ENCODE measurements at places on chromosomes 12 and 14.
A peak's percentile ranks its signal among the peaks of the same experiment; 100 is the strongest.

- DNase-seq: no peak
Measured at GRCh38 chr14:72630374-72630773, 263.5 kb downstream of the DPF3 start.

DNA sequence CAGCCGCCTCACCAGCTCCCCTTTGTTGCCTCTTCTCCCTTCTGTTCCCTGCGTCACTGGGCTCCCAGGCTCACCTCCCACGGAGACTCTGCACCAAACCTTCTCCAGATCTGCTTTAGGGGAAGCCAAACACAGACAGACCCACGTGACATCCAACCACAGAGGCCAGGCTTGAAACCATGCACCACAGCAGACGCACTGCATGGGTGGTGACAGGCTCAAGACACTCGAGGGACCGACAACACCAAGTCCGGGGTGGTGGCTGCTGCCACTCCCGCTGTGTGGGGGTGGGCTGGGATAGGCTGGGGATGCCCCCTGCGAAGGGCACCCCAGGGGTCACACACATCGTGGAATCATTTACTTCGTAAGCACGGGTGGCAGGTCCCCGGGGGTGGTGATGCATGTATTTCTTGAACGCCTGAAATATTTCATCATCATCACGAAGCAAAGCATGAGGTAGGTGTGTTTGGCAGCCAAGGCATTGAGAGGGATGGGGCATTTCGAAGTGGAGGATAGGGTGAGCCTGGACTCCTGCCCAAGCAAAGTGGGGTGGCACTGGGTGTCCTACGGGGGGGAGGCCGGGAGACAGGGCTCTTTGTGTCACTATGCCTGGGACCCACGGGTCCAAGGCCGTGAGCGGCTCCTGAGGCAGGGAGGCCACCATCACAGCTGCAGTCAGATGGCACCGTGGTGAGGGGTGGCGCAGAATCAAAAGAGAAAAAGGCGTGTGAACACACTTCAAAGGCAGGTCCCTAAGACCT, 66.8 kb upstream of the RFLNA start:
- no peak for DNase-seq

DNA sequence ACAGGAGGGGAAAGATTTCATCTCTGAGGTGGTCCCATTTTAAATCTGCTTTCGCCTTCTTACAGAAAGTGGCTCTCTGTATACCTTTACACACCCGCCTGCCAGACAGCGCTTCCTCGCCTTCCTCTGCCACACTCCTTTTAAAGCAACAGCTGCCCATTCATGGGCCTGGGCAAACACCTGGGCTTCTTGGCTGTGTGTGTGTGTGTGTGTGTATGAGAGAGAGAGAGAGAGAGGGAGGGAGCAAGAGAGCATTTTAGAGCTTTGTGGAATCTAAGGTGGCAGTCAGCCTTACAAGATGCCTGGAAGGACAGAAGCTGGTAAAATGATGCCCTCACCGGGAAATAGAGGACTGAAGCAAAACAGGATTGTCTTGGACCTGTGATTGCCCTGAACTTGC, 20.0 kb downstream of the PTHLH start:
- DNase-seq: no peak

DNA sequence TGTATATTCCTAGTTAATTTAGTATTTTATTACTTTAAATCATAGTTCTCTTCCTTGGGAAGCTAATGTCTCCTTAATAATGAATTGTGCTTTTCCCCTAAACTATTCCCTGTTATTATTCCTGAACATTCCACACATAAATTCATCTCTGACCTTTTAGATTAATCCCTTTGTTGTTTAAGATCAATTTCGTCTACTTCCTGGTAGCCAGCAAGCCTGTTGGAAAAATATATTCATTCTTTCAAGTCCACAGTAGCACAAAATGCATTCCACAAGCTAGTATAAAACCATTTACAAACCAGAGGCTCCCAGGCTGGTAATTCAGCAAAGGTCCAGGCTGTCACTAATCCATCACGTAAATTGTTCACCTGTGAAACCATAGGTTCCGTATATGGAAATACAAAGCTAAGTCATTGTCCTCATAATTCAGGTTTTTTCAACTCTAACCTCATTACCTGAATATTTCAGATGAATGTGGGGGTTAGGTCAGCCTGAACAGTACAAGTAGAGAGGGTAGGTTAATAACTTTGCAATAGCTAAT, 232.7 kb downstream of the SEC23A start:
- DNase-seq: no peak

GRCh38 chr12:68113644-68114043, 45.9 kb downstream of the IFNG start:
- peak; percentile 8 for DNase-seq

GRCh38 chr14:104587641-104588040, 8.1 kb downstream of the C14orf180 start:
- no peak for DNase-seq

DNA sequence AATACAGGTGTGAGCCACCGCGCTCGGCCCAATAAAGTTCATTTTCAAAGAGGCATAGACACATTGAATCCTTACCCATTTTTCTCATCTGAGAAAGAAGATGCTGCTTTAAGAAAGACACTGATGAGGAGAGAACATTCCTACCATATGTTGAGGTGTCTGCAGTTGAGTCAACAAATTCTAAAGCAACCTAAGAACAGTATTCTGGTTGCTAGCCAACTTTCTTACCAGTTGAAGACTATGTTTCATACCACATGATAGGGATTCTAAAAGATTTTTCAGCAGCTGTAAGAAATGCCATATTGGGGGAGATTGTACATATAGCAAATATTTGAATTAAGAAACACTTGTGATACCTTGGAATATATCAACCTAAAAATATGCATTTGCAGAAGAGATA, 160.1 kb downstream of the SRGAP1 start:
- no peak for DNase-seq

DNA sequence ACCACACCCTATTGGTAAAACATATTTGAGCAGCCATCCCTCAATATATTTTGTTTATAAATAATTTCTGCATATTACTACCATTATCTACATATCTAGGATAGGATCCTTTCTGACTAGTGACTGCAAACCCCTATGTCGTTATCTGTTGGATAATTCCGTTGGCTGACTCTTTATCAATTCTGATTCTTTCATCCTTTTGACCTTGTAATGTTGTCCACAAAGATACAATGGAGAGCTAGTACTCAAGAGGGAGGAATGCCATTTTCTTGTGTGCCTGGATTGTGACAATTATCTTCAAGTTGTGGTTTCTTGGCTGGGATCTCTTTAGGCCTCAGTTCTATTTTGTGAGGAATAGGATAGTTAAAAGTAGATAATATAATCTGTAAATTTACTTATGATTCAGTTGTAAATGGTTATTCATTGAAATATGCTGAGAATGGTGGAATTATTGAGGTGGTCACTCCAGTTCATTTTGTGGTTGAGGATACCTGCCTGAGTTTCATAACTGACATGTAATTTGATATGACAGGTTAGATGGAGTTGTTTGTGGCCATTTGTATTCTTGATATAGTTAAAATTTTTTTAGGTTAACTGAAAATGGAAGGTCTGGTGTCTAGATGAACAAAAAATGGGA, 10.1 kb downstream of the CHST11 start:
- no peak for DNase-seq

GRCh38 chr14:91963465-91963864, 16.0 kb upstream of the FBLN5 start:
- DNase-seq: no peak

- DNase-seq: no peak
Measured at GRCh38 chr12:58268069-58268468, 326.7 kb downstream of the ATP23 start.

GRCh38 chr14:73468828-73469375, 10.6 kb upstream of the NUMB start:
- DNase-seq: no peak

GRCh38 chr12:132723764-132724140, 13.1 kb downstream of the PGAM5 start:
- DNase-seq: no peak

DNA sequence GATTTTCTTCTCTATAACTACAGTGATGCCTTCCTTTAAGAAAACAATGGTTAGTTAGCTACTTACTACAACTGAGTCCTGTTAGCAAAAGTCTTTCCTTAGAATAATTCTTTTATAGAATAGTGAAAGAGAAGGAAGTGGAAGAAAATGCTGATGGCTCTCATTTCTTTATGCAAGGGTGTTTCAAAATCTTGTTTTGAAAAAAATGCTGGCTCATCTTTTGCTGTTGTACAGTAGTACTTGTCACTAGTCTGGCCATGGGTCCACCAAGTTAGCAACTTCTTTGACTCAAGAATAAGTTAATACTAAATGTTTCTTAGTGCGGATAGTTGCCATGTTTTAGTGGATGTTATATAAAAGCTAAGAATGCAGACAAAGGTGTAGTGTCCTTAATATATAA, 225.4 kb downstream of the PTPRO start:
- peak; percentile 45 for DNase-seq

GRCh38 chr12:109875572-109876131, 4.7 kb downstream of the GLTP start:
- DNase-seq: peak; percentile 90

- no peak for DNase-seq
Measured at GRCh38 chr14:95040708-95041476, 116.4 kb downstream of the DICER1 start.

DNA sequence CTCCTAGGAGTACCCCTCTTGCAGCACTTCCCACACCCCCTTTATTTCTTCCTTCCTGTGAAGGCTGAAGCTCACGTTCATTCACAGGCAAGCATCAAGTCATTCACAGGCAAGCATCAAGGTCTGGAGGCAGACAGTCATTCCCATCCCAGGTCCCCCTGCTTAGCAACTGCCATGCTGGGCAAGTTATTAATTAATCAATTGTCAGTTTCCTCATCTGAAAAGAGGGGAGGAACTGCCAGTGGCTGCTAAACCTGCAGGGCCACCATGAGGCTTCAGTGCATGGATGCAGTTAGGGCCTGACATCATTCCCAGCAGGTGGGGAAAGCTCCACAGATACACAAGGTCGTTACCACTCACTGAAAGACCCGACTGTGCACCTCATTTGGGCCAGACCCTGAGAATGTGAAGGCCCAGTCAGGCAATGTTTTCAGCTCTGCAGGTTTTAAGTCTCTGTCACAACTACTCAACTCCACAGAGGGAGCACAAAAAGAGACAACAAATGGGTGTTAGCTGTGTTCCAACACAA, 85.0 kb upstream of the GPR68 start:
- DNase-seq: no peak

DNA sequence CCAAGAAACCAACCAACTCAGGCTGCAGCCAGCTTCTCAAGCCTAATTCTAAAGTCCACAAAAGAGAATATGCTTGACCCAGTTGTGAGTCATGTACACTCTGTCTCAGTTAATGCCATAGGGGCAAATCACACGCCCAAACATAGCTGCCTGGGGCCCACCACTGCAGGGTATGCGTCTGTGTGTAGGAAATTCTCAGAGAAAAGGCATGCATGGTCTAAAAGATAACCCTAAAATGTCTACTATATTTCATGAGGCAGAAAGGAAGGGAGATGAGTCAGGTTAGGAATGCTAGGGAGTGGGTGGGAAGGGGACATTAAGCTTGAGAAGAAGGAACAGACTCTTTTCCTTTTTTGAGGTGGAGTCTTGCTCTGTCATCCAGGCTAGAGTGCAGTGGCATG, 22.3 kb upstream of the SPTLC2 start:
- no peak for DNase-seq

GRCh38 chr12:89208661-89209096, 143.6 kb downstream of the DUSP6 start:
- no peak for DNase-seq

DNA sequence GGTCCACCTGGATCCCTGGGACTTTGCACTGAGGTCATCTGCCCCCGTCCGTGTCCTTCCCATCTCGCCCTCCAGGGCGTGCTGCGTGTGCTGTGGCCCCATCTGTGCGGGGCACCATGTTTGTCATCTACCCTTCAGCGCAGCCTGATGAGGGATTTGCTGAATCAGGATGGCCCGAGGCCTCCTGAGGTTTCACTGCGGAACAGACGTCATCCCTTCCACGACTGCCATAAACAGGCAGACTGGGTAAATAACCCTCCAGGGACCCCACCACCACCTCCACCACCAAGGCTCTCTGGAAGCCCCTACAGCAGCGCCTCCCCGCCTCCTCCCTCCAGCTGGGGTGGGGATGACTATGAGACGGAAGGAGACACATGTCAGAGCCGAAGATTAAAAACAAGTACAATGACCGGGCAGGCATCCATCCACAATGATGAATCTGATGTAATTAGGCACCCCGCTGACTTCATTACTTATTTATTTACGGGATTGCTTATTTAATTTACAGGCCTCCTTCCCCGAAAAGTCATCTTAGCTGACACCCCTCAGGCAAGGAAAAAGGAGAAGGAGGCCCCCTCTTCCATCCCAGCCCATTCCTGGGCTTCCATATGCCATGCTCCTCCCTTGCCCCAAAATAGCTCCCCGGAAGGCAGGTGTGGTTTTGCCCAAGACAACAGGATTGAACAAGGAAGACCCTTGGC, 39.4 kb downstream of the NCOR2 start:
- DNase-seq: no peak

DNA sequence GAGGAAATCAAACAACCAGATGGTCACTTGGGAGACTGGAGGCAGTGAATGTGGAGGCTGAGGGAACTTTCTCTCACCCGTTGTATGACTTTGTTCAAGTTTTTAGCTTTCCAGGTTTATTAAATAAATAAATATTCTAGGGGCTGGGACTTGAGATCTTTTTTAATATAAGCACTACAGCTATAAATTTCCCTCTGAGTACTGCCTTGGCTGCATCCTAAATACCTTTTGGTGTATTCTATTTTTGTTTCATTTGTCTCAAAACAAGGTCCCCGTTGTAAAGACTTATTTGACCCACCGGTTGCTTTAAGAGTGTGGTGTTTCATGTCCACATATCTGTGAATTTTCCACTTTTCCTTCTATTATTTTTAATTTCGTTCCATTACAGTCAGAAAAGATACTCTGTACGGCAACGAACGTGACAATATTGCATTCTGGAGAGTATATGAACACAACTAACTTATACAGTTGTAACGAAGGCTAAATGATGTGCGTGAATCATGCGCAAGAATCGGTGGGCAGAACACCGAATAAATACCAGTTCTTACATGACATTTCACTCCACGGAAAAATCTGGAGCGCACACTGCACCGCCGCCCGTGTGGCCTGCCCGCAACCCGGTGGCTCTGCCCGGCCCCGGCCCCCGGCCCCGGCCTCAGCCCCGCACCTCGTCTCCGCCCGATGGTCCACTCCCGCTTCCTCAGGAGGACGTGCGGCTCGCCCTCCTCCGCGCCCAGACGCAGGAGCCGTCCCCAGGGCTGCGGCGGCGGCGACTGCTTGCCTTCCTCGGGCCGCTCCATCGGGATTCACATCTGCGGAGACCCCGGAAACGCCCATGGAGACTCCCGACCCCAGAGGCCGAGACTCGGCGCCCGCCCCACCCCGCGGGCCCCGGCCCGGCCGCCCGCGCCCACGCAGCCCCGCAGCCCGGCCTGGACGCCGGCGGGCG, 602 bp downstream of the CHFR start:
- DNase-seq: peak; percentile 7

DNA sequence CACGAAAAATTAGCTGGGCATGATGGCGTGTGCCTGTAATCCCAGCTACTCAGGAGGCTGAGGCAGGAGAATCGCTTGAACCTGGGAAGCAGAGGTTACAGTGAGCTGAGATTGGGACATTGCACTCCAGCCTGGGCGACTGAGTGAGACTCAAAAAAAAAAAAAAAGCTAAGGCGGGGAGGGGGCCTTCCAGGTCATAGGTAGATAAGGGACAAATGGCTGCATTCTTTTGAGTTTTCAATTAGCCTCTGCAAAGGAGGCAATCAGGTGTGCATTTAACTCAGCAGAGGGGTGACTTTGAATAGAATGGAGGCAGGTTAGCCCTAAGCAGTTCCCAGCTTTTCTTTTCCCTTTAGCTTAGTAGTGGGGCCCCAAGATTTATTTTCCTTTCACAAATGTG, 743 bp upstream of the AACS start:
- no peak for DNase-seq
